ENCODE measurements at places on chromosomes 6 and 20.

GRCh38 chr6:148288541-148288940 lies 54.1 kb upstream of the SASH1 start:
- DNase-seq, result no peak

GRCh38 chr6:36839749-36840431 lies 646 bp upstream of the CPNE5 start:
- peak; percentile 31 for DNase-seq

GRCh38 chr6:164561656-164562055 lies 747.7 kb downstream of the C6orf118 start:
- no peak for DNase-seq

GRCh38 chr20:47243532-47244305 lies 112.8 kb downstream of the ZMYND8 start:
- DNase-seq, result no peak

- no peak for DNase-seq
These were observed 31.2 kb downstream of the NUS1 start for GRCh38 chr6:117706504-117706903.

DNA sequence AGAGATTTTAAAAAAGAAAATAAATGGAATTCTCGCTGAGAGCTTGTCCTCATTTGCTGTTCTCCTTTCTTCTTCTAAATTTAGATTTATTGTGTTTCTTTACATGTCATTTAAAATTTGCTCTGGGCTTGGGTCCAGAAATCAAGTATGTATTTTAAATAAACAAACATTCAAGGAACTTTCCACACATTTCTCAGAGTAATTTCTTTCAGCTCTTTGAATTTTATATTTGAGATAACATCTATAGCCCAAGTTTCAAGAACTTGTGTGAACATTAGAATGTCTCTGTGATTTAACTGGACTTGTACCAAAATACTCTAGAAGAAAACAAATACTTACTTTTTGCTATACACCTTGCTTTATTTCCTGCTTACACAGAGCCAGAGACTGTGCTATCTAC lies 192.3 kb downstream of the TMEM200A start:
- no peak for DNase-seq

- no peak for DNase-seq
These were observed 17.5 kb upstream of the SDCBP2 start for GRCh38 chr20:1346315-1346969.

GRCh38 chr6:148620579-148621298 lies 126.1 kb upstream of the UST start:
- no peak for DNase-seq

- no peak for DNase-seq
These were observed 121.0 kb downstream of the UST start for GRCh38 chr6:148867862-148868261.

GRCh38 chr20:32681175-32682084 lies 7.7 kb upstream of the C20orf203 start:
- DNase-seq, result peak; percentile 47

GRCh38 chr6:56951049-56951831 lies 3.7 kb upstream of the BEND6 start:
- no peak for DNase-seq

DNA sequence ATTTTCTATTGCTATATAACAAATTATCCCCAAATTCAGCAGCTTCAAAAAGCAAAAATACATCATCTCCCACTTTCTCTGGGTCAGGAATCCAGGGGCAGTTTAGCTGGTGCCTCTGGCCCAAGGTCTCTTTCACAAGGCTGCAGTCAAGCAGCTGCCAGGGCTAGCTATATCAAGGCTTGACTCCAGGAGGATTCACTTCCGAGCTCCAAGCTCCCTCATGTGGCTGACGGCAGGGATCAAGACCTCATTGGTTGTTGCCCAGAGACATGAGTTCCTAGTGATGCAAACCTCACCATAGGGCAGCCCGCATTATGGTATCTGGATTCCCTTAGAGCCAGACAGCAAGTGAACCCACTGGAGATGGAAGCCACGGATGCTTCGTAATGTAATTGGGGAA lies 1.3 kb upstream of the VNN1 start:
- peak; percentile 14 for DNase-seq

GRCh38 chr20:42963796-42964195 lies 225.9 kb downstream of the PTPRT start:
- DNase-seq, result no peak

GRCh38 chr6:165013701-165014100 lies 295.7 kb downstream of the C6orf118 start:
- no peak for DNase-seq

DNA sequence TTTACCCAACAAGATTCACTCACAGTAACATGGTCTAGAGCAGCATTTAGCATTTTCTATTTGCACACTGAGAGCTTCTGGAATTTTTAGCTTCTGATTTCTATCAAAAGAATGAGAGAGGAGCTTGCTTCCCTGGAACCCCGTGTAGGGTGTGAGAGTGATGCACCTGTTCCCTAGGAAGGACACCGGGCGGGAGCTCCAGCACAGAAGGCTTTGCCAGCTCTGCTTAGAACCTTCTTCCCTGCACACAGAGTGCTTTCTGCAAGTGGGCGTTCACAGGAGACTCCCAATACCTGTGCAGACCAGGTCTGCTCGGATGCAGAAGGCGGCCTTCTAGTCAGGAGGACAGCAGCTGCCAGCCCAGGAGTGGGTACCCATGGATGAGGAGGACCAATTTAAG lies 217.3 kb downstream of the TBXT start:
- DNase-seq, result no peak

DNA sequence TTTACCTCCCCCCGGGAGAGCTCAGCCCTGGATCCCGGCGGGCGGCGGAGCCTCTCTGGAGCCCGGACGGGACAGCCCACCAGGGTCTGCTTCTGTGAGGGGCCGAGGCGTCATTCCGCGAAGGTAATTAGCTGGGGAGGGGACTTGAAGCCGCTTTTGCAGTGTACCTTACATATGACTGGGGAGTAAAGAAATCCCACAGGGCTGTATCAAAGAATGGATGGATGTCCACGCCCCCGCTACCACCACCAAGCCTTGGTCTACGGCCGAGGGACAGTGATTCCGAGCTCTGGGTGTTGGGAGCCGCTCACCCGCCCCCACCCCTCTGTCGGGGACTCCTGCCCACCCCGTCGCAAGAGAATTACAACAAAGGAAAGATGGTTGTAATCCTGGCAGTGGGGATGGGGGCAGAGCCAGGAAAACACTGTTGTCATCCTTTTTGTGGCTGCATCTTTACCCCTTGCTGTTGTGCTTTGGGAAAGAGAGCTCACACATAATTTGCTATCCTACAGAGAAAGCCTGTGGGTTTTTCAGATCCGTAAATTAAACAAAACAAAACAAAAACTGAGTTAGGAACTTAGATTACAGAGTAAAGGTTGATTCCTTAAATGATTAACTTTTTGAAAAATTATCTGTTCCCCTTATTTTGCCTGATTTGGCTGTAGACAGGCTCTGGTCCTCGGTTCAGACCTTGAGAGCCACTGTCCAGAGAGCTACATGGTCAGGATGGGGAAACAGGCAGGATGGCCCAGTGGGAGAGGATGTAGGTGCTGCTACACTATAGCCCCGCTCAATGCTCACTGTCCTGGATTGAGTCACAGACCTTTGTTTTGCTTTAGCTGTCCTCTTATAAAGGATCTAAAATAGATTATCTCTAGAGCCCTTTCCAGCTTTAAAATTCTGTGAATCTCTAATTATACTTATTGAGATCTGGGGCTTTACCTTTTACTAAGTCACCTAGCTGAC lies 997 bp upstream of the FBXO30 start:
- DNase-seq, result no peak

GRCh38 chr6:105821027-105821426 lies 265.1 kb upstream of the PRDM1 start:
- DNase-seq, result no peak

- no peak for DNase-seq
These were observed 90.7 kb upstream of the ZNFX1 start for GRCh38 chr20:49368596-49368995.

- no peak for DNase-seq
These were observed 772.8 kb upstream of the MAN1A1 start for GRCh38 chr6:120122401-120122800.

- DNase-seq, result peak; percentile 28
These were observed 684 bp downstream of the PAQR8 start for GRCh38 chr6:52362443-52363227.

DNA sequence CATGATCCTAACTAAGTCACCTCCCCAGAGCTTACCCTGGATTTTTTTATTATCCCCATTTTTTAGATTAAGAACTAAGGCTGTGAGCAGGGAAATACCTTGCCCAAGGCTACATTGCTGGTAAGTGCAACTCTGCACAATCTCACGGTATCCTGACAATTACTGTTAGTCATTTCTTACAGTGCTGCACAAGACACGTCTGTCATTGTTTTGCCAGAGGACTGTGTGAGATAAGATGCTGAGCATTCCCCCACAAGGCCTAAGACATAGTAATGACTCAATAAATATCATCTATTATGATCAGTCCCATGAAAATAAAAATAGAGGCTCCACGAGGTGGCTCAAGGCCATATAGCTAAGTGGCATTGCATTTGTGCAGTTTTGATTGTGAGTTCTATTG lies 21.0 kb downstream of the PFDN4 start:
- DNase-seq, result no peak

- DNase-seq, result no peak
These were observed 200.3 kb downstream of the DLL1 start for GRCh38 chr6:170090561-170090960.

- no peak for DNase-seq
These were observed 81.3 kb downstream of the HMGCLL1 start for GRCh38 chr6:55497694-55498093.

- DNase-seq, result no peak
These were observed 99.8 kb downstream of the OPRM1 start for GRCh38 chr6:154138793-154139192.

- DNase-seq, result peak; percentile 20
These were observed 50.9 kb upstream of the DACT2 start for GRCh38 chr6:168370310-168370991.

- no peak for DNase-seq
These were observed 200.5 kb upstream of the FOXQ1 start for GRCh38 chr6:1111361-1111760.

DNA sequence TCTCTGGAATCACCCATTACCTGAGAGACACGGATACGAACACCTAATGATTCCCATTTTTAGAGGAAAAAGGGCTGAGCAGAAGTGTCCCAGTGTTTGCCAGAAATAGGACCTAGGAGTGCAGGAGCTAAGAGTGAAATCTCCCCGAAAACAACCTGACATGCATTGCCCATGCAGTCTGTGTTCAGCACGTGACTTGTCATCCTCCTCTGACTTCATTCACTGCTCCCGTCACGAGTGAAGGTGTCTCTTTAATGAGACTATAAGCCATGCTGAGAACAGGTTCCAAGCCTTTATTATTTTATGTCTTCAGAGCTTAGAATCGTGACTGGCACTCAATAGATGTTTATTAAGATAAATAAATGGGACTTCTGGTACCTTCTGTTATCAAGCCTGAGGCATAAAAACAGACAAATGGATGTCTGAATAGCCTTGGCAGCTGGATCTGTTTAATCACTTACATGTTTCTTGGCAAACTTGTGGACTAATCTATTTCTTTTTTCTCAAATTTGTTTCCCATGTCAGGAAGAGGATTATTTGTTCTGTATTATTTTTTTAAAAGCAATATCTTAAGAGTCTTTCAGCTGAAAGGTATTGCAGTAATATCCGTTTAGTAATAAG lies 3.7 kb upstream of the MLIP start:
- DNase-seq, result no peak

DNA sequence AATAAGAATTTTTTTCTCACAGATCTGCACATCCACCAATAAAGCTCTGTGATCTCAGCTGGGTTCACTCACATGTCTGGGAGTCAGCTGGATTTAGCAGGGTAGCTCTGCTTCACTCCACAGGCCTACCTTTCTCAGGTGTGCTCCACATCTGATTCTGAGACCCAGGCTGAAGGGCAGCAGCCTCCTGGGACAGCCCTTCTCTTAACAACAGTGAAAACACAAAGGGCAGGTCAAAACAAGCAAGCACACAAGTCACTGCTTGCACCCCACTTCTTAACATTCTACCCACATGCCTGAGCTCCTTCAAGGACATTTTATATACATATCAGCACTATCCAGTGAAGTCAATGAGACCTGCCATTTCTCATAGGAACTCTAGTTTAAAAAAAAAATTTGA lies 96.0 kb upstream of the MAP3K4 start:
- DNase-seq, result no peak

DNA sequence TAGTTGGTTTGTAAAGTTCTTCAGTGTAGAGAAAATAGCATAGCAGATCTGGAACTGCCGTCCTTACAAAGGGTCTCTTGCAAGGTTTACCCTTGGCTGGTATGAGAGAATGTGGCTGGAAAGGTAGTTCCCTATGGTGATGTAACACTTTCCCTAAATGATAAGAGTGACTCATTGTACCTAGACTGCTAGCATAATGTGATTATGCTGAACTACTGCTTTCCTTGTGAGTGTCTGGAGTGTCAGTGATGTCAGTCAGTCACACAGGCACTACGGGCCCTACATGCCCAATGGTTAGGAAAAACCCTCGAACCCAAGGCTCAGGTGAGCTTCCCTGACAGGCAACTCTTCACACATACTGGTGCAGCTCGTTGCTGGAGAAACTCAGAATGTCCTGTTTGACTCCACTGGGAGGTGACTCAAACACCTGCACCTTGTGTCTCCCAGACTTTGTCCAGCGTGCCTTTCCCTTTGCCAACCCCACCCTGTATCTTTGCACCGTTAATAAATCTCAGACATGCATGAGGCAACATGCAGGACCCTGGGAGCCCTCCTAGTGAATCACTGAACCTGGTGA lies 28.4 kb upstream of the LY86 start:
- no peak for DNase-seq

DNA sequence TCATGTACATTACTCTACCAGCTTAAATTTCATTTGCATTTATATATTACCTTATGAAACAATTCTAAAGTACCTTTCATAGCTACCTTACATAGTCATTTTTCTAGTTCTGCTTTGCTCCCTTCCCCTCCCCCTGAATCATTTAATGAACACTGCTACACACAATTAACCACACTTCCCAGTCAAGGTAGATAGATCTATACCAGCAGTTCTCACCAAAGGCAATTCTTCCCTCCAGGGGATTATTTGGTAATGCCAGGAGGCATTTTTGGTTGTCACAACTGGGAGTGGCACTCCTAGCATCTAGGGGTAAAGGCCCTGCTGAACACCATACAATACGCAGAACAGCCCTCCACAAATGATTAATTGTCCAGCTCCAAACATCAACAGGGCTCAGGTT lies 143.9 kb upstream of the SHLD1 start:
- no peak for DNase-seq

GRCh38 chr6:87182321-87182720 lies 27.0 kb downstream of the ZNF292 start:
- no peak for DNase-seq

GRCh38 chr6:90338409-90338808 lies 41.8 kb upstream of the BACH2 start:
- no peak for DNase-seq

All from COR-L47 (cell line).